ENCODE measurements at places on chromosomes 1 and 21.

GRCh38 chr1:185479796-185480195, 162.8 kb upstream of the IVNS1ABP start:
- no peak for DNase-seq

DNA sequence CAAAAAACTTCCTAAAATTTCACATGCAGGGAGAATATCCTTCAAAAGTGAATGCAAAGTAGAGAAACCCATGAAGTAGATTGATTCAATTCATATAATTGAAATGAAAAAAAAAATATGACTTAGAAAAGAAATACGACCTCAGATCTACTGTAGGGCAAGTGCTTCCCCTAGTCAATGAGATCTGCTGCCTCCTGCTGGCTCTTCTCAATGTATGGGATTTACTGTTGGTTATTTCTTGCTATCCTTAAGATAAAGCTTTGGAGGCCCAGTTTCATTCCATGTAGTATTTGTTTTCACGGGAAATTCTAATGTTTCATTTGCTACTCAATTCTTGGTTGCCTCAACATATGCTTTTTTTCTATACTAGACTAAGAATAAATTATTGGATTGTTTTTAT, 46.2 kb downstream of the ZNF648 start:
- DNase-seq = no peak

DNA sequence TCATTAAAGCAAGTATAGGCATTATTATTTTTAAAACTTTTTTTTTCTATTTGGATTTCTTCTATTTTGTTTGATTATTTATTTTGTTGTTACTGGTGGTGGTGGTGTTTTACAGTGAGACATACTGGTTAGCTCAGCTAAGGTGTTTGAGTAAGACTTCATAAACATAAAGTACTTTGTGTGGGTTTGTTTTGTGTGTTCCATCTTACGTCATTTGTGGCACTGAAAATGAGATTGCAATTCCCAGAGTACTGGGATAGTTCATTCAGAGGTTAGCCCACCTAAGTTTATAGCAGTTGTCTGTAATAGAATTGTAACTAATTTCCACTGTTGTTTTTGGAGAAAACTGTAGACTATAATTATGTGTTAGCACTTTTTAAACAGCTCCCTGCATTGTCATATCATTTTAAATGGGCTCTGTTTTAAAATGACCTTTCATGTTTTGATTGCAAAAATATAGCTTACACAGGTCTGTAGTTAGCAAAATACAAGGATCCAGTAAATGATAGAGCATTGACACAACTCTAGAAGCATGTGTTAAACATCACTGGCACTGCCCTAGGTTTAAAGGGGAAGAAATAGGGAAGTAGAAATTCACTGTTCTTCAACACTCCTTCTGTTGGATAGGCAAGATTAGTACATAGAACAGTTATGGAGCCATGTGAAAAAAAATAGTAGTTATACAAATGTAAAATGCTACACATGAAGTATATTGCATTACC, 171.7 kb downstream of the NFIA start:
- DNase-seq = no peak

GRCh38 chr1:15452866-15453571, 3.5 kb upstream of the CELA2A start:
- DNase-seq = no peak

DNA sequence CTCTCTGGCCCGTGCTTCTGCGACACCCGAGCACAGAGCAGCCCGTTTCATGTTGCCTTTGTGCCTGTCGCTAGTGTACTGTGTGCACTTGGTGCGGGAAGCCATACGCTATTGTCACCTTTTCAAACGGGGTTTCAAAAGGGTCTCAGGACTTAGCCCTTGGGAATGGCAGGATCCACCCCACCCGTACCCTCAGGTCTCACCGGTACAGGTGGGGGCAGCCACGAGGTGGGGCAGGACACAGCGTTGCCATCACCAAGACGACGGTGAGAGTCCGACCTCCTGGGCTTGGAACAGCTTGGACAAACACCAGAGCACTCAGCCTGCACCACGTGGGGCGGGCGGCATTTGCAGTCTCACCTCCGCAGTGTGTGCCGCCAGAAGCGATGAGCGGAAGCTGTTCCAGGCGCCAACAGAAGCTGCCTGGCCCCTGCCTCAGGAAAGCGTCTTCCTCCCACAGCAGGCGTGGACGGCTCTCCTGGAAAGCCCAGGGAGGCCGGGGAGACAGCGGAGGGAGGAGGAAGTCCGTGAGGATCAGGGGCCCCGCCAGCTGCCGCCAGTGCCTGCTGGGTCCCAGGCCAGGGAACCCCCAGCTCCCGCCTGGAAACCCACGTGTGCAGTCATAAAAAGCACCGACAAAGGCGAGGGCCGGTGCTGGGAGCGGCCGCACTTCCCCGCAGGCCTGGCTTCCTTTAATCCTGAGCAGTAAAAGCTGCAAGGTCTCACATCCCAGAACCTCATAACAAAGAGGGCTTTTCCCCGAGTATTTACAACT, 131.3 kb upstream of the ARHGEF16 start:
- no peak for DNase-seq

GRCh38 chr1:53278298-53278725, 40.0 kb upstream of the MAGOH start:
- peak; percentile 13 for DNase-seq

DNA sequence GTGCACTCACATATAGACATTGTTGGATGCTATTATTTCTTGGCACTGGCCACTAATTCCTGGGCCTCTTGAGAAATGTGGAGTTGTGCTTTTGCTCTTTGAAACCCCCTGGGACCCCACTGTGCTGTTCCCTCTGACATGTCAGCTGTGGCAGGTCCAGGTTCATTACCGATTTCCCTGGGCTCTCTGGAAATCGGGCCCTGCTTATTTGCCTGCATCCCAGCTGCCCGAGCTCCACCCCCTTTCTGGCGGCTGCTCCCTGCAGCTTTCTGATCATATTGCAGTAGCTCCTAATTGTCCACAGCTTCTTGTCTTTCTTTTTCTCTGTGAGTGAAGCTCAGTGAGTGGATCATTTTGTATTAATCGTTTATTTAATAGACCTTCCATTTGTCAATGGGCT, 183.7 kb upstream of the FAM78B start:
- DNase-seq = no peak

GRCh38 chr1:222223010-222223409, 324.9 kb downstream of the HHIPL2 start:
- DNase-seq = no peak

DNA sequence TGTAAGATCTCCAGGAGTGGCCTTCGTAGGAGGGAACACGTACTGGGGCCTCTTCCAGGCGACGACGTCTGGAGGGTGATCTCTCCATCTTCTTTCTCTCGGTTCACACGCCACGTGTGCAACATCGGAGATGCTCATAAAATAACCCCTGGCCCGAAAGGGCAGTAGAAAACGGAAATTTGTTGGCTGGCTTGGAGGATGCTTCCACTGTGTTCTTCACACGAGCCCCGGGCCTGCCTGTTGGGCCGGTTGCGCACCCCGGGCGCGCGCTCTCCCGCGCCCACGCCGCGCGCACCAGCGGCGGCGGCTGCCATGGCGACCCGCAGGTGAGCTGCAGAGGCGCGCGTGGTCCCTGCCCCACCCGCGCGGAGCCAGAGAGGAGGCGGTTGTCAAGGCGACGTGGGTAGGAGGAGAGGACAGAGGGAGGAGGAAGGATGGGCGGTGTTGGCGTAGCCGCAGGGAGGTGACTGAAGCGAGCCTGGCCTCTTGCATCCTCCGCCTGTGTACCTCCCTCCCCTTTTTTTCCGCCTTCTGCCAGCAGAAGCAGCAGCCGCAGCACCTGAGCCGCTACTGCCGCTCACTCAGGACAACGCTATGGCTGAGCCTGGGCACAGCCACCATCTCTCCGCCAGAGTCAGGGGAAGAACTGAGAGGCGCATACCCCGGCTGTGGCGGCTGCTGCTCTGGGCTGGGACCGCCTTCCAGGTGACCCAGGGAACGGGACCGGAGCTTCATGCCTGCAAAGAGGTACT, at the start of gene ELAPOR1:
Gene ELAPOR1, plus strand, starts transcription at position 526 of the 752 bp plus-strand sequence. Its CDS starts 69 bp downstream, at position 595.
- no peak for DNase-seq

- no peak for DNase-seq
Observed at GRCh38 chr1:211579440-211580302, 710 bp upstream of the SLC30A1 start.

DNA sequence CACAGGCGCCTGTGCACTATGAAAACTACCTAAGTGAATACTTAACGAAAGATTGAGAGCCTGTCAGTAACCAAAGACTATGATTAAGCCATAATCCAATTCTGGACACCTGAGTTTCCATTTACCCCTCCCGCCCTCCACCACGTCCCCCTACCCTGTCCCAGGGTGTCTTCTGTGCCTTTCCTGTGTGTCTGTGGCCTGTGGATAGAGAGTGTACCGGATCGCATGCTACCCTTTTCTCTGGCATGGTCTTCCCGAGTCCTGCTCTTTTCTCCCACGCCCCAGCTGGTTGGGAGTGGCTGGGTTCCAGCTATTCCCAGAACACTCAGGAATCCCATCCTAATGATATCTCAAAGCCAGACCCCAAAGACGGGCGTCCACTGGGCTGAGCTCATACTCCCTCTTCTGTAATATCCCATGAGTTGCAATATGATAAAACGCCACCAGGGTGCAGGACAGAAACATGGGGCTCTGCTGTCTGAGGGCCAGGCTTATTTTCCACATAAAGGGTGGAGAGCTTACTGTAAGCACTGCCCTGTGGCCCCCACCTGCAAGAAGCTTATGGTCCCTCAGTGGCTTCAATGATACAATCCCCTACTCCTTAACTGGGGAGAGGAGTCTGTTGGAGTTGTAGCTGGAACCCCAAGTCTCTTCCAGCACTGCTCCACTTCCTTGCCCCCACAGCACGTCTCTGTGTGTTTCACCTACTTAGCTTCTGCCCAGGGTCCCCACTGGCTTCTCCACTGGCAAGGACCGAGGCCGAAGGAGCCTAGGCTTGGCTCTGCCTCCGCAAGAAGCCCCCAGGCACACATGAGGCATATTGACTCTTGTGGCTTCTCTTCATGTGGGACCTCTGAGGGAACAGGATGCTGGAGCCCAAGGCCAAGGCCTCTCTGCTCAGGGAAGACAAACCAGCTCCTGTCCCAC, 17.6 kb upstream of the ALX3 start:
- DNase-seq = peak; percentile 20

DNA sequence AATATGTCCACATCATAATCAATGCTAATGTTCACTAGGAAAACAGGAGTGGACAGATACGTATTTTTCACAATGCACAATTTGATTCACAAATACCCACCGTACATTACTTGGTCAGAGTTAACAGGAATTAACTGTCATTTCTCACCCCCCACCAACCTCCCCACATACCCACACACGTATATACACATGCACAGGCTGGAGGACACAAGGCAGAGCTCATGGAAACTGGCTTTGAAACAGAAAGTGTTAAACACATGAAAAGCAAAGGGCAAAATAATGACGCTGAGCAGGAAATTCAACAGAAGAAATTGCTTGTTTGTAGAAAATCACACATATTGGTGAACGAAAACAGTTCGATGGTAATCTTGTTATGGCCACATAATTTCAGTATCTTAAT, 188.4 kb upstream of the DMRTA2 start:
- DNase-seq = no peak

DNA sequence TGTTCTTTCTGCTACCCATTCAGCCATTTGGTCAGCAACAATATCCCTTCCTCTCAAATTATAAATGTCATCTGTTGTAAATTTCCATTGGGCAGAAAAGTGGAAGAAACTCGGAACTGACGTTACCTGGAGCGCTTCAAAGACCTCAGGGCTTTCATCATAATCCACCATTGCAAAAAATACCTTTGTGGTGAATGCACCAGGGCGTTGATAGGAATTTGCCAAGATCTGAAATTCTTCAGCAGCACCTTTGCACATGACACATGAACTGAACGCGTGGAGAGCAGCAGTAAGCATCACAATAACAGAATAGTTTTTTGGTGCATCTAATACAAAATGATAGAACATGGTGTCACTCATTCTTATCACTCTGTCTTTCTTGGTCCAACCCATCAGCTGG, 3.1 kb upstream of the TEKT2 start:
- DNase-seq = no peak

- DNase-seq = peak; percentile 71
Observed at GRCh38 chr1:52055866-52056162, 281 bp upstream of the BTF3L4 start.

DNA sequence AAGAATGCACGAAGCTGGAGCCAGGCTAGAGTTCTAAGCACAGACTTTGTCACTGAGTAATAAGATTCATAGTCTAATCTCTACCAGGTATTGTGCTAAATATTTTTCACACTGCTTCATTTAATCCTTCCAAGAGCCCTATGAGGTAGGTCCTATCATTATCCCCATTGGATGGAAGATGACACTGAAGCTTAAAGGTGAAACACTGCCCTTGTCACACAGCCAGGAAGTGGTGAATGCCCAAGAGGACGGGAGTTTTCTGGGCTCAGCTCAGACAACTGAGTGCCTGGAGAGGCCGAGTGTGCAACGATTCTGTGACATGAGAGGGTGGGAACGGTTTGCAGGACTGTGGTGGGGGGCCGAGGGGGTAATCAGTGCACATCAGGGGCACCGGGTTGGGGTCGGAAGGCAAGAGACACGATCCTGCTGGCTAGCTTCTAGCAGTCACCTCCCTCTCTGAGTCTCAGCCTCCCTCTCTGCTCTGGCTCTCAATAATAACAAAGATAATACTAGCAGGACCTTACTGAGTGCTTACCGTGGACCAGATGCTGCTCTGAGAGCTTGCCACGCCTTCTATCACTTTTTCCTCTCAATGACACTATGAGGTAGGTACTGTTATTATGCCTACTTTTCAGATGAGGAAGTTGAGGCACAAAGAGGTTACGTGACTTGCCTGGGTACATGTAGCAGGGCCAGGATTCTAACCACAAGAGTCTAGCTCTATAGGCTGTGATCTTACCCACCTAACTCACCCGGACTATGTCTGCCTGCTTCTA, 12.4 kb downstream of the KCNQ4 start:
- DNase-seq = no peak

- no peak for DNase-seq
Observed at GRCh38 chr1:48115835-48116234, 106.7 kb upstream of the SLC5A9 start.

- DNase-seq = no peak
Observed at GRCh38 chr1:232398823-232399222, 231.1 kb downstream of the SIPA1L2 start.

DNA sequence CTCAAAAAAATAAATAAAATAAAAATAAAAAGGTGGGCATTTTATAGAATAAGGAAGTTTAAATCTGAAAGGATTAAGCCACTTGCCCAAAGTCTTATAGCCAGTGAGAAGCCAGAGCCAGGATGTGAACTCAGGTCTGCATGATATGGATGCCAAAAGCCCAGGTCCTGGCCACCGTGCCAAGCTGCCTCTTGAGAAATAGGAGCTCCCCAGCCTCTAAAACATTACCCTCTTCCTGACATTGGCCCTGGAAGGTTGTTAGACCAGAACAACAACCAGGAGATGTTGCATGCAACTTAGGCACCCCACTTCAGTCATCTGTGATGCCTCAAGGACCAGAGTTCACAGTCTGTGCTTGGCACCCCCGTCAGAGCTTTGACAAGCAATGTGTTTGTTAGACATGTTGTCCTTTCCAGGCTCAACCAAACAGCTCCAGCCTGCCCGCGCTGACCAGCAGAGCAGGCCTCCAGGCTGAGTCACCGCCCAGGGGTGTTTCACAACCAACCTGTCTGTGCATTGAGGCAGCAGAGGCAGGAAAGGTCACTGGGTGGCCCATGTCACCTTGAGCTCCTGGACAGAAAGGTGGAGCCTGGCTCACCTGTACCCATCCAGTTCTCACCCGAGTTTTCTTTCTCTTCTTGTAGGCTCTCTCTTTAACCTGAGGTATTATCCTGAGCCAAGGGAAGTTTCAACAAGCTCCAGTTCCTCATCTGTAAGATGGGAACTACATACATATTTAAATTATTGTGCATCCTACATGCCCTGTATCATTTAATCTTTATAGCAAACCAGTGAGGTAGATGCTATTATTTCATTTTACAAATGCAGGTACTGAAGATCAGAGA, 14.9 kb upstream of the MED18 start:
- DNase-seq = peak; percentile 51

Measured in Panc1 (cell line).